Nucleus accumbens (tissue), 56 donors: ENCODE measurements at places on chromosomes 3 and 15.

GRCh38 chr3:81876826-81877225 lies 115.4 kb upstream of the GBE1 start:
- no peak for DNase-seq

DNA sequence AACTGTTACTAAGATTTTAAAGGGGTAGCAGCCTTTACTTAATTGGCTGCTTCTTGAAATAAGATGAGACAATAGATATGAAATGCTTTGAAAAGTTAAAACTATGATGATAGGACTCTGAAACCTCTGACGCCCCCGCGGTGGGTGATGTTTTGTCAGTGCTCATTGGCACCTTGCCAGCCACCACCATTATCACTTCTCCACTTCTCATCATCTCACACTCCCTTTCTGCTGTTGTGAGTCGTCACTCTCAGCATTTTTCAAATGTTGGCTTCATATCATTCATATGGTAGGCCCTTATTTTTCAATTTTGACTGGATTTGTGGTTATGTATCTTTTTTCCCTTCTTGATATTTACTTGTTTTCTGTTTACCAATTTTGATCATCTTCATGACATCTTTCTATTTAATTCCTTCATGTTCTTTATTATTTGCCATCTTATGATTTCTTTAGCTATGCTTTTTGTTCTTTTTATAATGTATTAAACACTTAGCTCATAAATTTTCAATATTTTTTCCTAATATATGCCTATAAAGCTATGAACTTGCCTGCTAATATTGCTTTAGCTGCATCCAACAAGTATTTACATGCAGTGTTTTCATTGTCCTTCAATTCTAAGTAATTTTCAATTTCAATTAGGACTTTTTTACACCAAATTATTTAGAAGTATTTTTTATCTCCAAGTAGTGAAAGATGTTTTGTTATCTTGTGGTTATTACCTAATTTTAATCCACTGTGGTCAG lies 30.3 kb upstream of the SKOR1 start:
- DNase-seq, result no peak

GRCh38 chr3:58065700-58066167 lies 57.5 kb downstream of the FLNB start:
- DNase-seq, result no peak

- DNase-seq, result no peak
Measured at GRCh38 chr15:64131547-64131946, 20.0 kb upstream of the SNX22 start.

GRCh38 chr3:127745656-127746399 lies 73.1 kb downstream of the ABTB1 start:
- no peak for DNase-seq

DNA sequence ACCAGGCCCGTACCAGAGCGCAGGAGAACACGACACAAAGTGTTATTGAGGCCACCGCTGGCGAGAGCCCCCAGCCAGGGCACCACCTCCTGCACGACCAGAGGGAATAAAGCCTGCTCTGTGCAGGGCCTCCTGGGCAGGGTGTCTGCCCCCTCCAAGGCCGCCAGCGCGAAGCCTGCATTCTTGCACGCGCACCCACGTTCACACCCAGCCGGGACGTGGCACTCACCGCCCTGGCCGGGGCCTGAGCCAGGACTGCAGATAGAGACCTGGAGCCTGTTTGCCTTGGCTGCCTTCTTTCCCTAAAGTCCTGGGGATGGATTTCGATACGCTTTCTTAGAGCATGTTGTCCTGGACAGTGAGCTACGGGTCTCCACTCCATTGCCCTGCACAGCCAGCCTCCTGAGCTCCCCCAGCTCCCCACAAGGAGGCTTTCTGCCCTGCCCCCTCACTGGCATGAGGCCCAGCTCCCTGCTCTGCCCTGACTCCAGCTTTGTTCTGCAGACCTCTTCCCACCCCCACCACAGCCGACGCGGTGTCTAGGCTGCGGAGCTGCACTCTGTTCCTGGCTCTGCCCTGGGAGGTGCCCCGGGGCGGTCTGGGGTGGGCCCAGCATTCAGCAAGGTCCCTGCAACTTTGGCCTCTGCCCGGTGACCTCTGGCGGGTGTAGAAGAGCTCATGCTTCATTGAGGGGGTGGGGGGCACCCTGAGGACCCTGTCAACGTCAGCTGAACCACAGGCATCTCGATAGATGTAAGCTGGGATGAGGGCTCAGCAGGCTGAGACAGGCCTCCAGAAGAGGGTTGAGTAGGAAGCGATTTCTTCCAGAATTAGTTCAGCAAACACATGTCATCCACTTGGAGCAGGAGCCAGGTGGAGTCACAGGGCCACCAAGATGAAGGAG lies 145.0 kb downstream of the LRRK1 start:
- DNase-seq, result peak; percentile 34

GRCh38 chr15:64950888-64951287 lies 38.8 kb downstream of the SPG21 start:
- DNase-seq, result no peak

DNA sequence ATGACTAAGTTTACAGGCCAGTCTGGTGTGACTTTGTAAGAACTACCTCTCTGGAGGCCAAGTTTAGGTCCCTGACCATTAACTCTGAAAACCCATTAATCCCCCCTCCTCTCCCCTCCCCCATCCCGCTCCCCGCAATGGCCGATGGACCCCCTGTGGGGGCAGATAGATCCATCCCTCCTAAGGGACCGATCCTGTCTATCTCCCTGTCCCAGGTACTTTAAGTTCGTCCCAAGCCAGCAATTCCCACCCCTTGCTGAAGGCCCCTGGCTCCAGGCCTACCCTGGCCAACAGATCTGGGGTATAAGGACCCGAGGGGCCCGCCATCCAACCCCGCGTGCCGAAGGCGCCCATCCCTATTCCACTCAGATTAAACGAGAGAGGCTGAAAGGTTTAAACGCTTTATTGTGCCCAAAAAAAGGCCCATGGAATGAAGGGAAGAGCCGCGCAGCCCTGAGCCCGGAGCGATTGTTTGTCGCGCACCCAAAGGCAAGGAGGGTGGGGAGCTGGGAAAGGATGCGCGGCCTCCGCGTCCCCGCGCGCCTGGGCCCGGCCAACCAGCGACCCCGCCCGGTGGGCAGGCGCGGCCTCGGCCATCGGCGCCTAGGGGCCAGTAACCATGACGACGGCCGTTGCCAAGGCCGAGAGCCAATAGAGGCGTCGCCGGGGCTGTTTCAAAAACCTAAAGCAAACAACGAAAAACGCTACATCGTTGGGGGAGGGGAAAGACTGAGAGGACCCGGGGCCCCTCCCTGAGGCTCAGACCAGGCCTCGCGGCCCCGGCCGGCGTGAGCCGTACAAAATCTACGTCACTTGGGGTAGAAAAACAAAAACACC lies 35.9 kb downstream of the HMCES start:
- peak; percentile 59 for DNase-seq

- DNase-seq, result no peak
Measured at GRCh38 chr3:155325263-155325835, 31.9 kb upstream of the STRIT1 start.

DNA sequence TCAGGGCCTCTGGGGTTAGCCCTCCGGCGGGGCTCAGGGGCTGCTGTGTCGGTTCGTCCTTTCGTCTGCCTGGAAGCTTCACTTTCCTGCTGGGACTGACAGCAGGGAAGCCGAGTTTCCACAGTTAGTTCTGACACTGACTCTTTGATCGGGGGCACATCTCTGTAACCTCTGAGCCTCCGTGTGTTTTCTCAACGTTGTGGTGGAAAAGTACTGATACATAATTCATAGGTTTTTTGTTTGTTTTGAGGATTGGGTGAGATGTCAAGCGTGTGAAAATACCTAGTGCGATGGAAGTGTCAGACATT lies 481 bp downstream of the AP4E1 start:
- no peak for DNase-seq

DNA sequence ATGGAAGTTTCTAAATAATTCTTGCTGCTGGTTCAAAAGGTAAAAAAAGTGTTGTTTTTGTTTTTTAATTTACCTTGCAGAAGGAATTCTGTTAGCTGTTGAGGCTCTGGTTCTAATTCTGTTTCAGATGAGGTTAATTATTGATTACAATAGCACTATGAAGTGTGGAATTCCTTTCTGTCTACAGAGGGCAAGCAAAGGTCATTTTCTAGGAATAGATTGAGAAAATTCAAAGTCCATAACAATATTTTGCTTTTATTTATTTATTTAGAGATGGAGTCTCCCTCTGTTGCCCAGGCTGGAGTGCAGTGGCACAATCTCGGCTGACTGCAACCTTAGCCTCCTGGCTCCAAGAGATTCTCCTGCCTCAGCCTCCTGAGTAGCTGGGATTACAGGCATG lies 789.6 kb downstream of the GRM7 start:
- DNase-seq, result no peak

DNA sequence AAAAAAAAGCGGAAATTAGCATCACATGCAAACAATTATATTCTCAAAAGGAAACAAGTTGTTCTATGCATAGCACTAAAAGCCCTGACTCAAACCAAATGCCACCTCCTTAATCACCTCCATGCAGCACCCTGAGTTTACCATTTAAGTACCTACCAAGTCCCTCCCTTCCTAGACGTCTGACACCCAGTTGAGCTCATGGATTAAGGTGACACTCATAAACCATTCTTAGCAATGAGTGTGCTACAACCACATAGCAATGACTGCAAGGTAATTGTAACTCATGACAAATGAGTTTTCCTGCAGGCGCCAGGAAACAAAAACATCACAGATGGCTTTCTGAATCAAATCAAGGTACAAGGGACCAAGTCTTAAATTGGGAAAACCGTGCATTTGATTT lies 32.0 kb downstream of the WWTR1 start:
- no peak for DNase-seq

GRCh38 chr3:159151130-159151529 lies 349.3 kb downstream of the MFSD1 start:
- no peak for DNase-seq

- no peak for DNase-seq
Measured at GRCh38 chr3:128932516-128933212, 53.2 kb downstream of the ACAD9 start.

DNA sequence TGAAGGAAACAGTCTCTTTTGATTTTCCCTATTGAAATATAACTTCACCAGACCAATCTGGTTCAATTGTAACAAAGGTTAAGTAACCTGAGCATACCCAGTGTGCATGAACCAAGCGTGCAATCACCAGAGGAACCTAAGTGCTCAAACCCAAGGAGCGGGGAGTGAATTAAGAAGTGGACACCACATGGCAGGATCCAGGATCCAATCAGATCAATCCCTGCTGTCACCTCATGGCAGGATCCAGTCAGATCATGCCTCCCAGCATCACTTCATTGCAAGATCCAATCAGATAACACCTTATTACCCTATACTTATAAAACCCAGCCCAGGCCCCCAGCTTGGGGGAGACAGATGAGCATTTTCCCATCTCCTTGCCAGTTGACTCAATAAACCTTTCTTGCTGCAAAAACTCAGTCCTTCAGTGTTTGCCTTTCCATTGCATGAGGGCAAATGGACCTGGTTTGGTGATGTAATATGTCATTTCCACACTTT lies 38.9 kb upstream of the RNU6-1 start:
- no peak for DNase-seq

DNA sequence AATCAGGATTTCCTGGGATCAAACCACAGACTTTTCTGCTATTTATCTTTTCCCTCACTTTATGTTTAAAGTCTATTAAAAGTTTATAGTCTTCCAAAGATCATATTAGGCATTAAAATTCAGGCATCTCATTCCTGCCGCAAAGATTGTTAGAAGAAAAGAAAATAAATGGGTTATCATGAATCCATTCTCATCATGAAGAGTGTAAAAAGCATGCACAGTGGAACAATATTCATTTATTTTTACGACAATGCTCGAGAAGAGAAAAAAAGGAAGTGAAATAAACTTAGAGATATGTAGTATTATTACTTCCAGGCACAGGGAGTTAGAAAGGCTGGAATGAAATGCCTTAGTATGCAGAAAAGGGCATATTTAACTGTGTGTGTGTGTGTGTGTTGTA lies 213.7 kb upstream of the PLSCR5 start:
- no peak for DNase-seq

- no peak for DNase-seq
Measured at GRCh38 chr3:38111201-38111600, 25.7 kb downstream of the ACAA1 start.

- no peak for DNase-seq
Measured at GRCh38 chr3:172675441-172676193, 35.2 kb downstream of the NCEH1 start.

DNA sequence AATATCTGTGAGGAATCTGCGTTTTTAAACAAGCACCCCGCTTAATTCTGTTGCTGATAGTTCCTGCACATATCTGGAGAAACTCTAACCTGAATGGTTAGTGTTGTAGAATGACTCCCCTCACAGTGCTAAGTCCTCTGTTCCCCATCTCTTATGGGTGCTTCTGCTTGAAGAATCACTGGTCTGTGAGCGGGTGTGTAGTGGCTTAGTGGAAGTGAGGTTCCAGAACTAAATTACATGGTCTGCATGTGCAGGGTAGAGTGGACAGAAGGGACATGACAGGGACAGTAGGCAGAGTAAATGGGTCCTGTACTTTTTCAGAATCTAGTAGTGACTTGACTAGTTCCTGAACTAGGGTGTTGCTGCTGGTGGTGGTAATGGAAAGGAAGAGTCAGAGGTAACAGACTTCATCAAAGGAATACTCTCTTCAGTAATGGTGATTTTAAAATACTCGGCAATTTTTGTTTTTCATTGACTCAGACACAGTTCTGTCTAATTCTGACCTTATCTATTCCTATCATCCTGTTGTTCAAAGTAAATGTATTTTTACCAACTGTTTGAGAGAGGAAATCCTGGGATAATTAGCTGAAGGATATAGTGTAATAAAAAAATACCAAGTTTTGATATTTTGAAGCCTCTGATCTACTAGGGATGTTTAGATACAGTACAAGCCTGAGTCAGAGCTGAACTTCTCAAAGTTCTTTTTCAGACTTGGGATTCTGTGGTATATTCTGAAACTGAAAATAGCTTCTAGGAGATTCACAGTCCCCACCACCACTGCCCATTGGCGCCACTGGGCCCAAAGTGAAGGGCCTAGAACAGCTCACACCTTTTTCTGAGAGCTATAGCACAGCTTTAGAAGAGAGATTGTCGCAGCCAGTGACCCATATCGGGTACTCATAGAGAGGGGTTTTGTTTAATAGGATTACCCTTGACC lies 55.5 kb downstream of the FNDC3B start:
- DNase-seq, result no peak

- no peak for DNase-seq
Measured at GRCh38 chr3:79497447-79498111, 270.2 kb downstream of the ROBO1 start.

DNA sequence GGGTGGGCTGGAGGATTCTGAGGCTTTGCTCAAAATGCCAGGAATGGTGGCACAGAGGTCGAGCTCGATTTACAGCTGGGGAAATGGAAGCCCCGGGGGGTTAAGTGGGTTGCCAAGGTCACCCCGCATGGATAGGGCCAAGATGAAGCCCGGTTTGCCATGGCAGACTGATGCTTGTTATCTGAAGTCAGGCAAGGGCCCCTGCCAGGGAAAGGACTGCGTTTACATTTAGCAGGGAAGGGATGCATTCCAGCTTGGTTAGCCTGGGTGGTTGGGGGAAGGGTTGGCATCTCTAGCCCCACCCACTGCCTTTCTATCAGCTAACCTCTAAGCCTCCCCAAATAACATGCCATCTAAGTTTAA lies 79.0 kb downstream of the RPLP1 start:
- no peak for DNase-seq

GRCh38 chr3:195179776-195180489 lies 91.0 kb downstream of the XXYLT1 start:
- DNase-seq, result no peak
